ENCODE measurements at places on chromosomes 1 and 21. TPM values are rescaled to one million over a fixed set of nuclear protein-coding genes. Genes with fewer than 3 reads are reported as not detected.

- H3K36me3 ChIP-seq = no peaks in the 10 kb centered on the region
- H3K27ac ChIP-seq = no peak overlapping the region
- no peak for DNase-seq
- H3K4me1 ChIP-seq = no peaks in the 10 kb centered on the region
These were observed 210.3 kb upstream of the USP24 start for GRCh38 chr1:55425310-55425930.

DNA sequence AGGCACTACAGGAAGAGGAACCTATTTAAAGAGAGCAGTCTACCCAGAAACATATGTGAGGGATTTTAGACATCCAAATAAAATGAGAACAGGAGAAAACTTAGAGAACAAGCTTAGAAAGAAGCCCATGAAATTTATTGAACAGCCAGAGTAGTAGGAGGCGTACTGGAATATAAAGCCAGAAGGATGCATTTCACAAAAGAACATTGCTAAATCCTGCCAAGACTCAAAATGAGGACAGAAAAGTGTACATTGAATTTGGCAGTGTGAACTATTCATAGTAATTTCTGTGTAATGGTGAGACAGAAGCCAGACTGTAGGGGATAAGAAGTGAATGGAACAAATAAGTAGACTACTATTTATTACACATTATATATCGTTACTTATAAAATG is 22.5 kb downstream of the CEPT1 start:
- H3K36me3 ChIP-seq = peaks cover 92% of the 10 kb centered on the region
- no peak overlapping the region for H3K27ac ChIP-seq
- H3K27me3 ChIP-seq = no peaks in the 10 kb centered on the region
- H3K4me3 ChIP-seq = no peak overlapping the region
- H3K4me1 ChIP-seq = peaks cover 58% of the 10 kb centered on the region

Gene SLC1A7
- 0.07 TPM for polyA plus RNA-seq

Gene KIF17
- polyA plus RNA-seq = 8.7 TPM

Gene AMY1A
- polyA plus RNA-seq = not detected

Gene FAM72C
- polyA plus RNA-seq = 2.4 TPM

Measured in spleen (tissue), 13 donors.